Suppressor macrophage treated with lipopolysaccharide for 4 hours (primary cell): ENCODE measurements at places on chromosomes 2 and 18.

DNA sequence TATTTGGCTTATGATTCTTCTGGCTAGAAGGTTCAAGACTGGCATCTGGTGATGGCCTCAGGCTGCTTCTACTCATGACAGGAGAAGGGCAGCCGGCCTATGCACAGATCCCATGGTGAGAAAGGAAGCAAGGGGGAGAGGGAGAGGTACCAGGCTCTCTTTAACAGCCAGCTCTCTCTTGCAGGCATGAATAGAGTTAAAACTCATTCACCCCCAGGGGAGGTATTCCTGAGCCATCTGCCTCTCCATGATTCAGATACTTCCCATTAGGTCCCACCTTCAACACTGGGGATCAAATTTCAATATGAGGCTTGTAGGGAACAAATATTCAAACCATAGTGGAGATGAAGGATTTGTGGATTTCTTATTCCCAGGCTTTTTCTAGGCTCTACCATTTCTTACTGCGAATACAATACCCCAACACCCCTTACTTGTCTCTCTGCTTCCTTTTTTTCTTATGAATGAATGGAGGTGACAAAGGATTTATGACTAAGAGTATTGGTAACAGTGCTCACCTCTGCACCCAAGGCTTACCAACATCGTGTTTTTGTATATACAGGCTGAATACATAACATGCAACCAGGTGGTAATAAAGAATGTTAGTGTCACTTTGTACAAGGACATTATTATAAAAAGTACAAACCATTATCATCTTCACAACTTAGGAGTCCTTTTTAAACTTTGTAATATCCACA, 454.6 kb upstream of the TRIB2 start:
- no peak for DNase-seq

GRCh38 chr2:130836501-130837174, at the start of gene ARHGEF4:
ARHGEF4 (plus strand) TSS chr2:130836914; CDS start chr2:130836954, 40 bp downstream.
- no peak for DNase-seq

DNA sequence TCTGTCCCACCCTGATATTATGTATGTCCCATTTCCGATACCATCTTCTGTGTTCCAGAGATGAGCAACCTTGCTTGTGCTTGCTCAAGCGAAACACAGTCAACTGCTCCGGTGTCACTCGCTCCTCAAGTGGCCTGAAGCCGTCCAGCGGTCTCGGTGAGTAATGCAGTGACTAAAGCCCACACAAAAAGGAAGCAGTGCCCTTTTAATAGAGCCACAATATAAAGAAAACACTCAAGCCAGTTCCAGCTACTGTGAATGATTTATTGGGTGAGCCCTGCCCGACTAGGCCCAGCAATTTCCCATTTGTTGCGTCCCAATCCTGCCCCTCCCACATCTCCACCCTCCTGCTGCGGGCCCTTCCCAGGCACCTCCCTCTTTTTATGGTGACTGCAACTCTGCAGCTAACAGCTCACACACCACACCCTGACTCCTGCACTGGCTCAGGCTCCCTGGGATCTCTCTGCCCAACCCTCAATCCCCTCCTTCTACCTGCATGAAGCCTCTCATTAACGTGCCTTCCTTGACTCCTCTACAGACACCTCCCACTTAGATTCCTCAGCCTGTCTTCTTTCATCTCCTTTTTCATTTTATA, 44.2 kb upstream of the DSC1 start:
- peak; percentile 93 for DNase-seq

DNA sequence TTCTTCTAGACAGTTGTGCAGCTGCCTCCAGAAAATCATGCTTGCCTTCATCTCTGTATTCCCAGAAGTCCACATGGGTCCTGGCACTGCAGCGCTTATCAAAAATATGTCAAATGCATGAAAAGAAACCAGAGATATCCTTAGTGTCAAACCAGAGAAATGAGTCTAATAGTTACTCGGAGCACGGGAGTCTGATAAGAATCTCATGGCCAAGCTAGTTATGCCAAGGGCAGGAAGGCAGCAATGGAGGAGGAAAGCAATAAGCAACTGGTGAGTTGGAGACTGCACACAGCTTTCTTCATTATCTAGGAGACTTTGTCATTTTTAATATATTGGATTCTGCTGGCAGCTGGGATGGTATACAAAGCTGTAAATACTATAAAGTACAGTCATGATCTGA, 38.6 kb downstream of the TRIB2 start:
- no peak for DNase-seq

DNA sequence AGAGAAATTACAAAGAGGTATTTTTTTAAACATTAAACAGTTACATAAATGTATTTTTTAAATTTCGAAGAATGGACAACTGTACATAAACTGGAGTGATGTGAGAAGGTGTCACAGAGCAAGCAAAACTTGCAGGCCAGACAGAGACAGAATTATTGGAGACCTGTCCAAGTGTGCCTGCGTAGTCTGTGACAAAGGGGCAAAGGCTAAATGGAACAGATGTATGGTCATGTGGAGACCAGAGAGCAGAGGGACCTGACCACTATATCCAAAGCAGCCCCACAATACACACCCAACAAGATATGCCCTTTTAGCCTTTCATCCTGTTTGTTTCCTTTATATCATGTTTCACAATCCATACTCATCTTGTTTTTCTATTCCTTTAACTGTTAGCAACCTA, 225.3 kb upstream of the VWC2L start:
- no peak for DNase-seq

DNA sequence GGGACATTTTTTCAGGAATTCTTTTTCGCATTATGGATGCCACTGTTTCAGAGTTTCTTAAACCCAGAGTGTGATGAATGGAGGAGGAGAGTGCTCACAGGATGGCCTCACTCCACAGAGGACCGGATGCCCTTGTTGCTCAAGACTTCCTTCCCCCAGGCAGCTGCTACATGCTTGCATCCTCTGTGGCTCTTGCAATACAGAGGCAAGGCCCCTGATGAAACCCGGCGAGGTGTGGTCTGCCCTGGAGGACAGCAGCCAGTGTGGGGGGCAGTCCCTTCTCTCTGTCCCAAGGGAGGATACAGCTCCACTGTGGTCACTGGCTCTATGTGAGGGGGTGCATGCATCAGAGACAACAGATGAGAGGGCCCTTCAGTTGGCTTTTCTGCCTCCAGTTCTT, 109.6 kb downstream of the SH3RF3 start:
- peak; percentile 92 for DNase-seq

- DNase-seq: peak; percentile 73
Observed at GRCh38 chr2:218218268-218219185, 1.5 kb downstream of the ARPC2 start.

DNA sequence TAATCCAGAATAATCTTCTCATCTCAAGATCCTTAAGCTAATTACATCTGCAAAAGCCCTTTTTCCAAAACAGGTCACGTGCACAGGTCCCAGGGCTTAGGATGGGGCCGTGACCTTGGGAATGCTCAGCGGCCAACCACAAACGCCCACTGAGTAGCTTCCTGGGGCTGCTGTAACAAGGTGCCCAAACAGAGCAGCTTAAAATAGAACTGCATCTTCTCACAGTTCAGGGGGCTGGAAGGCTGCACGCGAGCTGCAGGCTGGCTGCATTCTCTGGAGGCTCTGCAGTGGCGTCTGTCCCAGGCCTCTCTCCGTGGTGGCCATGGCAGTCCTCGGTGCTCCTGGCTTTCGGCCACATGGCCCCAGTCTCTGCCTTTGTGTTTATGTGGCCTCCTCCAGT, 31.9 kb downstream of the ADI1 start:
- DNase-seq: no peak

DNA sequence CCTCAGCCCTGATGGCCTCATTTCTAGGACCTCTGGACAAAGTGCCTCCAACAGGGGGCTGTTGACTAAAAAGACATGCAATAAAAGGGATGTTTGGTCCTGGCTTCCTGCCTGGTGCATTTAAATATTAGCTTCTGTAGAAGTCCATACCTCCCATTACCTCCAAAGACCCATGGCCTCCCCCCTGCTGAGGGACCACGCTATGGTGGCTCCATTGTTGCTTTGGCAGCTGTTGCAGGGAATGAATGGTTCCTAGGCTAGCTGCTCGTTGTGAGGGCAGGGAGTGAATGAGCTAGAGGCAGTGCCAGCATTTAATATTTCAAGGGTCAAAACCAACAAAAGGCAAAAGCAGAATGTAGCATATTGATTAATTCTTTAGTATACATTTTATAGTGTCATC, 285.9 kb downstream of the SLC8A1 start:
- DNase-seq: no peak

GRCh38 chr2:190535586-190535985, 1.1 kb upstream of the NEMP2 start:
- DNase-seq: no peak

DNA sequence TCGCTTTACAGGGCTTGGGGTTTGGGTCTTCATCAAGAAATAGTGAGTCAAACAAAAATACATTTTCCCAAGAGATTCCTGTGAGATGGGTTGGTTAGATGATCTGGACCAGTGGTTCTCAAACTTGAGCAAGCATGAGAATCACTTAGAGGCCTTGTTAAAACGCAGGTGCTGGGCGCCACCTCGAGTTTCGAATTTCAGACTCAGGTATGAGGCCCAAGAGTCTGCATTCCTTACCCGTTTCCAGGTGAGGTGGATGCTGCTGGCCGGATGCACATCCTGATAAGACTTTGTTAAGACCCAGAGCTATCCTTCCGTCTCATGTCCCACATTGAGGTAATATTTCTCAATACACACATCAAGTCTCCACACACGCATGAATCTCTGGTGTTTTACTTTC, 707.8 kb upstream of the SALL3 start:
- DNase-seq: no peak

GRCh38 chr2:3571284-3571683, 3.8 kb upstream of the RPS7 start:
- no peak for DNase-seq

- no peak for DNase-seq
Observed at GRCh38 chr2:203918839-203919238, 17.7 kb upstream of the ICOS start.

DNA sequence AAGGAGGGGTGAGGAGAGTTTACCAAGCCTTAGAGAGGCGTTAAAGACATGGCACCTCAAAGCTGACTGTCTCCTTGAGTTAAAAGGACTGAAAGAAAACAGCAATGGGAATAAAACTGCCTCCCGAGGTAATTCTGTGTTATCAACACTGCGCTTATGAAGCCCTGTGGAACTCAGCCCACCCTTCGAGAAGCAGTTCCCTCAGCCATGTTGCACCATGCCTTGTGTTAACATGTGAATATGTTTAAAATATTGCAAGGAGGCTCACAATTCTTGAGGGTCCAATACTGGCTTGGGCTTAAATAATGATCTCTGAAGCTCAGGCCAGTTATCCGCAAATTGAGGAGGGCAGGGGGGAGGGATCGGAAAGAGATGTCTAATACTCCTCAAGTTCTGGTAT, 14.7 kb downstream of the KLF7 start:
- no peak for DNase-seq

DNA sequence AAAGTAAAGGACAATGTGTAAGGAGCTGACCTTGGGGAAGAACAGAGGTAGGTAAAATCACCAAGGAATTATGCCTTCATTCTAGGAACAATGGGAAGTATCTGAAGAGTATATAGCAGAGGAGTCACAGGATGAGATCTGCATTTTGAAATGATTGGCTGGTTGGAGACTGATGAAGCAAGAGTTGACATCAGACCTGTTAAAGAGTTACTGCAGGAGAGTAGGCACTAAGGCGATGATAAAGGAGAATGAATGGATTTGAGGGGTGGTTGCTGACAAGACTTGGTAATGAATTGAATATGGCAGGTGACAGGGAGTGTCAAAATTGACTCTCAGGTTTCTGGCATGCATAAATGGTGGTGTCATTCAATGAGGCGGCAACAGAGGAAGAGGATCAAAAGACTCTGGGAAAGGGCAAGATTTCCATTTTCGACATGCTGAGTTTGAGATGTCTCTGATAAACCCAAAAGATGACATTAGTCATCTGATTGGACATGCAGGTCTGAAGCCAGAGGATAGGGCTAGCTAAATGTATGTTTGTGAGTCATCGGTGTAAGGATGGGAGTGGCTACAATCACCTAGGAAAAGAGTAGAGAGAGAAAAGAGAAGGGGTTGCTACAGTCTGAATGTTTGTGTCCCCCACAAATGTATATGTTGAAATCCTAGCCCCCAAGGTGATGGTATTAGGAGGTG, 236.5 kb downstream of the DYM start:
- no peak for DNase-seq
